HT-29 (cell line): ENCODE measurements at places on chromosomes 5 and 9. TPM values are rescaled to one million over a fixed set of nuclear protein-coding genes. Genes with fewer than 3 reads are reported as not detected.

DNA sequence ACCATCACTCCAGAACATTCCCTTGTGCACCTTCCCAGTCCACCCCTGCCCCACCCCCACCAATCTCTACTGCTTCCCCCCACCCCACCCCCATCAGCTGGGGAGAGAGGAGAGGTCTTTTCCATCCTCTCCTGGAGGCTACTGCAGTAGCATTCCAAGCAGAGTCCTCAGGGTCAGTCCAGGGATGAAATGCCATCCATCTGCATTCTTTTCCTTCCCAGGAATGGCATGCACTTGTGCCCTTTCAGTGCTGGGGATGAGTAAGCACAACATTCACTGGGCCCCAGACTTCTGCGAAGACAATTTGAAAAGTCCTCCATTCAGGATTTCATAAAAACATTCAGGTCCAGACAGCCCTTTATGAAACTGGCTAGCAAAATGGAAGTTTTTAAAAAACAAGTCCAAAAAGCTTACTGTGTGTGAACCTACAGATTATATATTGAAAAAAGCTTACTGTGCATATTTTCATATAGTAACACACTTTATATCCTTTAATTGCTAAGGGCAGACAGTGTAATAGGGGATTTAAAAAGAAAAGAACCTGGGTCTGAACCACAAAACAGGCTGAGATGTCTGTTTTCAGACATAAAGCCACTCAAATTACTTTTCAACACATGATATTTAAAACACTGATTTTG, 50.0 kb upstream of the GOLPH3 start:
- peak; percentile 72 for DNase-seq

The IPPK gene
- 16.5 and 20.4 TPM in 2 replicates for total RNA-seq

DNA sequence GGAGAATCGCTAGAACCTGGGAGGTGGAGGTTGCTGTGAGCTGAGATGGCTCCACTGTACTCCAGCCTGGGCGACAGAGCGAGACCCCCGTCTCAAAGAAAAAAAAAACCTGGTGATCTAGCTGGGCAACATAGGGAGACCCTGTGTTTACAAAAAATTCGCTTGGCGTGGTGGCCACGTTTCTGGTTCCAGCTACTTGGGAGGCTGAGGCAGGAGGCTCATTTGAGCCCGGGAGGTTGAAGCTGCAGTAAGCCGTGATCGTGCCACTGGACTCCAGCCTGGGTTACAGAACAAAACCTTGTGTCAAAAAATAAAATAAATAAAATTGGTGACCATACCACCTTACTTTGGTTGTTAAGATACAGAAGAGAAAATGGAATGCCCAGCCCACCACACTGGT, 1.8 kb upstream of the HNRNPAB start:
- no peak for DNase-seq

DNA sequence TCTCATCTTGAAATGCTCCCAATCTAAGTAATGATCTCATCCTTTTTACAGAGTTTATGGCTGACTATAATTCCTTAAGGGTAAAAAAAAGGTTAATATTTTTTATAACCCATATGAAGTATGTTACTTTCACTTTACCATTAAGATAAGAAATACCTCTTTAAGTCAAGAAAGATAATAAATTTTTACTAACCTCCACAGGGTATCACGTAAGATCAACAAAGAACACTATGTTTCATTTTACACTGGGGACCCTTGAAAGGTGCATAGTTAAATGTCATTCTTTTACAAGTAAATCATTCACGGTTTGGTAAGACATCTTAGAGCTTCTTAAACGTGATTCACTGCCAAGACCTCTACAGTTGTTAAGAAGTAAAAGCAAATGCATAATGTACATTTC, 472.7 kb upstream of the CDH9 start:
- no peak for DNase-seq

DNA sequence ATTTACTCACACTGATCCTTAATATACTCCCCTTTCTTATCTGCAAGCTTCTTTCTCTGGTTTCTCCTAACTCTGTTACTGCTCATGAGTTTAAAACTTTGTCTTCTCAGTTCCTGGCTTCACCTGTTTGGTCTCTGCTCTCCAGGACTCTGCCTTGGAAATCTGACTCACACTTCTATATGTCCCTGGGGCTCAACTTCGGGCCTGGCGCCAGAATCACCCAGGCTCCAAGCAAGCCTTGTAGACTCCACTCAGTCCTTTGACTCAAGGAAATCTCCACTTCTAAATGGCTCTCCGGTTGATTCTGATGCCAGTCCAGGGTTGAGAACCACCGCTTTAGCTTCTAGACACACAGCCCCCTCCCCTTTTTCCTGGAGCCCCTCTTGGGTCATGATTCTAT, 57.8 kb downstream of the TMC1 start:
- peak; percentile 89 for DNase-seq

- DNase-seq = no peak
Observed at GRCh38 chr9:124254261-124254682, 3.5 kb upstream of the NEK6 start.

The DDX4 gene
- total RNA-seq = not detected in 2 replicates

- peak; percentile 42 for DNase-seq
Observed at GRCh38 chr9:23123048-23123632, 676.5 kb downstream of the DMRTA1 start.

GRCh38 chr5:13673511-13673910, 271.0 kb downstream of the DNAH5 start:
- no peak for DNase-seq

The KIF20A gene
- 32.7 and 36.8 TPM in 2 replicates for total RNA-seq

The ERP44 gene
- total RNA-seq = 6.6 and 6.8 TPM in 2 replicates

DNA sequence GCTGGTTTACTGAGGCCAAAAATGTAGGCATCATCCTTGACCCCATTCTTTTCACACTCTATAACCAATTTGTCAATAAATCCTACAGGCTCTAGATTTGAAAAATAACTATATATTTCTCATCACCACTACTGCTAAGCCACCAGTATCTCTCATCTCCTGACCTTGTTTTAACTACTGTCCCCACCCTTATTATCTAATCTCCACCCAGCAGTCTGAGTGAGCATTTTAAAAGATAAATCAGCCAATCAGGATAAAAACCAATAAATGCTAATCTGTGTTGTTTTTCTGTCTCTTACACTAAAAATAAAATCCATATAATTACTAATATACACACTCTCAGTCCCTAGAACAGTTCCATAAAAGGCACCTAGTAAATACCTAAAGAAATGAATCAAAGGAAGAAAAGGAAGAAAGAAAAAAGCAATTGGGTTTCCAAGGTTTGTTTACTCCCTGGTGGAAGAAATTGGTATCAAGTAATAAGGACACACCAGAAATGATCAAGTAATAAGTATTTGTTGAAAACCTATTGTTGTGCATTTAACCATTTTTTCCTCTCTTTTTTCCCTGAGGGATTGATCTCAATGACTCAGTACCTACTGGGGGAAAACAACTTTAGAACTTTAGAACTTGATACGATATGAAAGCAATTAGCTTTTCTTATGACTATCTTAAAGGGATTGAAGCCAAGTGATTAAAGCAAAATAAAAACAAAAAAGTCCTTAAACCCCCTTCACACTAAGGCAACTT, 19.3 kb downstream of the MRPS27 start:
- DNase-seq = no peak

DNA sequence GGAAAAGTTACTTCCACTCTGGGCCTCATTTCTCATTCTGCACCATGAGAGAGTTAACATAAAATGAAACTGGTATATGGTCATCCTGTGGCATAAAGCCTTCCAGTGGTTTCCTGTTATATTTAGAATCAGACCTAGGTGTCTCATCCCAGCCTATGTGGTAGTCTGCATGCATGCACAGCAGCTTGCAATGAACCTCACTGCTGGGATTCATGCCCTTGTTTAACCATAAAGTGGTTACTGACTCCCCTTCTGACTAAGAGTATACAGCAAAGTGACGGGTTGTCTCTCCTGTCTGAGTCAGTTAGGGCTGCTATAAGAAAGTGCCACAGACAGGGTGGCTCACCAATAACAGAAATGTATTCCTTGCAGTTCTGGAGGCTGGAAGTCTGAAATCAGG, 14.7 kb upstream of the TDRD7 start:
- DNase-seq = no peak

GRCh38 chr5:204966-205670, 12.8 kb downstream of the CCDC127 start:
- DNase-seq = no peak

DNA sequence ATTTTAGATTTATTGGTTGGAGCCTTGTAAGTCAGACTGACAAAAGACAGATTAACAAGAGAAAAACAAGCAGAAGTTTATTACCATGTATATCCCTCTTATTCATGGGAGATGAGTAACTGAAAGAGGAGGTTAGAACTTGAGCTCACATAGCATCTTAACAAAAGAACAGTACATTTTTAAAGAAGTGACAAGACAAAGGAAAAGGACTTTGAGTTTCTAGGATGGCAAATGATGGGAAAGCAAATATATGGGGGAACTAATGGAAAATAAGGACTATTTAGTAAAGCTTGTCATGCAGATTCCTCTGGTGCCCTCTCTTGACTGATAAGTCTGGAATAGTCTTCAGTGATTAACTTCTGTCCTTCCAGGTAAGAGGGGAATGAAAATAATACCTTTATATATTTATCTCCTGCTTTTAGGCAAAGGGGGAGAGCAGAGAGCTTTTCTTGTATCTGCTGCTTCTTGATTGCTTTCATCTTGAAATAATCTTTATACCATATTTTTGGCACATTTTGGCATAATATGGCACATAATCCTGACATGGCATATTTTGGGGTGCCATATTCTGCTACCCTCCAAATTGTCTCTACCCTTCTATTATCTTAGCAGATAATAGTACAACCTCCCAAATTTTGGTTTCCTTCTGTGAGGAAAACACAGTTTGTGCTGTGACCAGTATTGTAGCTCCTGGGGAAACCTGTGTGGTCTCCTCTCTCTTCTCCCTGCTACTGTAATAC, 206.8 kb downstream of the TMC1 start:
- no peak for DNase-seq

The ZER1 gene
- total RNA-seq = 17.2 and 18.5 TPM in 2 replicates

DNA sequence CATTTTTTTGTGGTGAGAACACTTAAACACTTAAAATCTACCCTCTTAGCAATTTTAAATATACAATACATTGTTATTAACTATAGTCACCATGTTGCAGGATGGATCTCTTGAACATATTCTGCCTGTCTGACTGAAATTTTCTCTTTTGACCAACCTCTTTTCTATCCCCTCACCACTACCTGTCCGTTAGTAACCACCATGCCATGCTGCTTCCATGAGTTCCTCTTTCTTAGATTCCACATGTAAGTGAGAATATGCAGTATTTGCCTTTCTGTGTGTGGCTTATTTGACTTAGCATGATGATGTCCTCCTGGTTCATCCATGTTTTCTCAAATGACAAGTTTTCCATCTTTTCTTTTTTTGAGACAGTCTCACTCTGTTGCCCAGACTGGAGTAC, 48.5 kb upstream of the NAA35 start:
- DNase-seq = no peak

DNA sequence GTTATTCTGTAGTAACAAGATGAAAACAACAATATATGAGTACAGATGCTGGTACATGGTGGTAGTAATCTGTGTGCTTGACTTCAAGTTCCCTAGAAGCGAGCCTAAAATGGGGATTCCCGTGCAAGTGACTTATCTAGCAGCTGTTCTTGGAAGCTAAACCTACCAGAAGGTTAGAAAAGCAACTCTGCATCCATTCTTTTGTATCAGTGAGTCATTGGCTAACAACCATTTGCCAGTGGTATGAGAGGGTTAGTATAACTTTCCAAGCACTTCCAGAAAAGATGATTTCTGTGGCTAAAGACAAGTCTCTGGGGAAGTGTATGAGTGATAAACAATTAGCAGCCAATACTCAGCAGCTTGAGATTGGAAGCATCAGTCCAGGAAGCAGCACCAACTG, 787.7 kb upstream of the CDH6 start:
- DNase-seq = no peak

GRCh38 chr5:132469380-132470009, 21.1 kb downstream of the IRF1 start:
- no peak for DNase-seq

The ZNF608 gene
- 3.7 and 4.9 TPM in 2 replicates for total RNA-seq

The CFAP77 gene
- not detected in 2 replicates for total RNA-seq

DNA sequence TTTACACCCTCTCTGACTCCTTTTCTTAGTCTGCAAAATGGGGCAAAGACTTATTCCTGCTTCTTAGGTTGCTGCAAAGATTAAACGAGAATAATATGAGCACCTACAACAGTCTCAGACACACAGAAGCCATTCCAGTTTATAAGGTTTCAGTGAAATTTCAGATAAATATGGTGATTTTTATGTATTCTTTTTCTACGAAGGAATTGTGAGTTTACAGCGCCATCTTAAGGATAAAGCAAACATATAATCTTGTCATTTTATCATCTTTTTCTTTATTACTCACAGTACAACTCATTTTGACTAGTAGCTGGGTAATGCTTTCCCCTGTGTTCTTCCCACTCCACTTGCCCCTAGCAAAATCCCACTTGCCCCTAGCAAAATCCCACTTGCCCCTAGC, 29.2 kb upstream of the SMC5 start:
- DNase-seq = peak; percentile 56
